NK-92 treated with Interleukin-12 subunit alpha and Interleukin-12 subunit beta, amount 100 ng/mL, for 24 hours (cell line): ENCODE measurements at places on chromosomes 3 and 15.

DNA sequence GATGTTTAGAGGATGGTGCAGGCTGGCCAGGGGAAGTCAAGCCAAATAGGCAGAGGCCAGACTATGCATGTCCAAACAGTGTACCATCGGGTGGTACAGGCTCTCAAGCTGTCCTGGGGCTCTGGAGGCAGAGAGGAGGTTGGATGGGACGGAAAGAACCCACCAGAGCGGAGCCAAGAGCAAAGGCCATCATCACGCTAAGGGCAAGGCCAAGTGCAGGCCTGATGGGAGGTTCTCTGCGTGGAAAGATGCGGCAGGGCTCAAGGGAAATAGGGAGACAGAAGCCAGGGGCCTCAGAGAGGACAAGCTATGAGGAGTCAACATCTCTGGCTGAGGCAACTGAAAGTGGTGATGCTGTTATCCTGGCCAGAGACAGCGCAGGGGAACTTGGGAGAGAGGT is 102.7 kb downstream of the ASB7 start:
- DNase-seq = no peak

DNA sequence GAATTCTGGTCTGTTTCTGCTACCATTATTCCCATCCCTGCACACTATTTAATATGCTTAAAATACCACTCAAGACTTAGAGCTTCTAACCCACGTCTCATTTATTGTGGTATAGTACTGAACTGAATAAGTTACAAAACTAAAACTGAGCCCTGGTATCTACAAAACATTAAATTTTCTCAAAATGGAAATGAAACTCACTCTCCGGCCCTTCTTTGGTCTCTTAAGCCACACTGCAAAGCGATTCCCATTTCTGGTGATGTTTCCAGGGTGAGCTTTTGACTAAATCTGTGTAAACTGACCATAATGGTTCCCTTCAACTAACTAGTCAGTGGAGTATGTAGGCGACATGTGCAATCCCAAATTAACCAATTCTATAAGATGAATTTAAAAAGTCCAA is 18.6 kb downstream of the KPNA4 start:
- DNase-seq = no peak

GRCh38 chr15:41512940-41513505 is 604 bp downstream of the LTK start:
- no peak for DNase-seq

GRCh38 chr3:69292185-69292584 is 93.7 kb downstream of the FRMD4B start:
- no peak for DNase-seq

DNA sequence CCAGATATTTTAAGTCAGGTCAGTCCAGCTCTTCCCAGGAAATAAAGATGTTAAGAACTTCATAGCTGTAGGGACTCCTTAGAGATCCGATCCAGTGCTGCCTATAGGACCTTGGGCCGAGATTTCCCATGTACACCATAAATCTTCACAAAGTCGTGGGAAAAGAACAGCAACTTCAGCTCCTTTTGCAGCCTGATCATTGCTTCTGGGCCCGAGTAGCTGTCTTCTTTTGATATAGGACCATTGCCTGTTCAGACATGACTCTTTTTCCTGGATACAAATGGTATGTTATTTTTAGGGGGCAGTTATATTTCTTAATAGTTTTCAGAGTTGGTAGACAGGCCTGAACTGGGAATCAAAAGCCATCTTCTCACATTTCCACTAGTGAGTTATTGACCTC is 20.5 kb downstream of the IL1RAP start:
- no peak for DNase-seq

GRCh38 chr15:65773386-65774111 is 18.5 kb downstream of the DENND4A start:
- no peak for DNase-seq

- no peak for DNase-seq
Measured at GRCh38 chr3:196047391-196048030, 34.4 kb downstream of the TFRC start.

DNA sequence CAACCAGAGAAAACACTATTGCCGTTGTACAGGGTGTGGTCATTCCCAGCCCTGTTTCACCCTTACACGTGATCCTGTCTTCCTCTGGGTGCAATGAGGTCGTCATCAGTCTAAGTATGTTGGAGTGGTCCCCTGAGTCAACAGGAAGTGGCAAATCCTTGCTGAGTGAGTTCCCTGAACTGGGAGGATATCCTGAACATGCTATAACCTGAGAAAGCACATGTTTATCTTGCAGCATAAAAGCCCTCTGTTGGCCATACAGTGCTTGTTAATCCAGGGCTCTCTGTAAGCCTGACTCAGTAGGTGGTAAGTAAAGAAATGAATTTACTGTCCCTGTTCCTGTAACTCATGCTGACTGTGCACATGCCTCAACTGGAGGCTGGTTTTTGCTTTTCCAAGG is 477.8 kb upstream of the RGMA start:
- no peak for DNase-seq

- no peak for DNase-seq
Measured at GRCh38 chr15:97009031-97009431, 678.5 kb downstream of the NR2F2 start.

- no peak for DNase-seq
Measured at GRCh38 chr3:13013566-13013965, 59.7 kb downstream of the IQSEC1 start.

DNA sequence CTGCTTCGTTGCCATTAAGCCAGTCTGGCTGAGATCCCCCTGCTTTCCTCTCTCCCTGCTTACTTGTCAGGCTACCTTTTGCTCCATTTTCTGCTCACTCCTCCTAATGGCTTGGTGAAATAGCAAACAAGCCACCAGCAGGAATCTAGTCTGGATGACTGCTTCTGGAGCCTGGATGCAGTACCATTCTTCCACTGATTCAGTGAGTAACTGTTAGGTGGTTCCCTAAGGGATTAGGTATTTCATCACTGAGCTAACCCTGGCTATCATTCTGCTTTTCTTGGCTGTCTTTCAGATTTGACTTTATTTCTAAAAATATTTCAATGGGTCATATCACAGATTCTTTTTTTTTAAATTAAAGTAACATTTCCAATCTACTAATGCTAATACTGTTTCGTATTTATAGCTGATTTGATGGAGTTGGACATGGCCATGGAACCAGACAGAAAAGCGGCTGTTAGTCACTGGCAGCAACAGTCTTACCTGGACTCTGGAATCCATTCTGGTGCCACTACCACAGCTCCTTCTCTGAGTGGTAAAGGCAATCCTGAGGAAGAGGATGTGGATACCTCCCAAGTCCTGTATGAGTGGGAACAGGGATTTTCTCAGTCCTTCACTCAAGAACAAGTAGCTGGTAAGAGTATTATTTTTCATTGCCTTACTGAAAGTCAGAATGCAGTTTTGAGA is 25.0 kb downstream of the CTNNB1 start:
- DNase-seq = no peak
